ENCODE measurements at places on chromosomes 11 and 22.

GRCh38 chr11:28759311-28759710, 651.1 kb downstream of the METTL15 start:
- no peak for DNase-seq

- no peak for DNase-seq
Observed at GRCh38 chr22:30265823-30266444, 717 bp downstream of the OSM start.

DNA sequence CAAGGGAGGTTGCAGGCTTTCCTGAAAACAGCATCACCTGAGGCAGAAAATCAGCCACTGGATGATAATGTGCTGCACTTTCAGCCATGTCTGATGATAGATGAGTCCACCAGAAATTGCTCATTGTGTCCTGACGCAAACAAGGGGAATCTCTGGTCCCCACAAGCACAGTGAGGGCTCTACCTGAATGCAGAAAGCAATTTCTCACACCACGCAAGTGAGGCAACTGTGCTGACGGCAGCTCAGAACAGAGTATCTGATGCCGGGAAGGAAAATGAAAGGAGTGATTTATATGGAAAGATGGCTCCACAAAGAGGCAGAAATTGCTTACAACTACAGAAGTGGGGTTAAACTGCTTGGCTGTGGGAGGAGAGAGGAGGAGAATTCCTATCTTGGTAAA, 867.1 kb downstream of the OPCML start:
- DNase-seq: no peak

DNA sequence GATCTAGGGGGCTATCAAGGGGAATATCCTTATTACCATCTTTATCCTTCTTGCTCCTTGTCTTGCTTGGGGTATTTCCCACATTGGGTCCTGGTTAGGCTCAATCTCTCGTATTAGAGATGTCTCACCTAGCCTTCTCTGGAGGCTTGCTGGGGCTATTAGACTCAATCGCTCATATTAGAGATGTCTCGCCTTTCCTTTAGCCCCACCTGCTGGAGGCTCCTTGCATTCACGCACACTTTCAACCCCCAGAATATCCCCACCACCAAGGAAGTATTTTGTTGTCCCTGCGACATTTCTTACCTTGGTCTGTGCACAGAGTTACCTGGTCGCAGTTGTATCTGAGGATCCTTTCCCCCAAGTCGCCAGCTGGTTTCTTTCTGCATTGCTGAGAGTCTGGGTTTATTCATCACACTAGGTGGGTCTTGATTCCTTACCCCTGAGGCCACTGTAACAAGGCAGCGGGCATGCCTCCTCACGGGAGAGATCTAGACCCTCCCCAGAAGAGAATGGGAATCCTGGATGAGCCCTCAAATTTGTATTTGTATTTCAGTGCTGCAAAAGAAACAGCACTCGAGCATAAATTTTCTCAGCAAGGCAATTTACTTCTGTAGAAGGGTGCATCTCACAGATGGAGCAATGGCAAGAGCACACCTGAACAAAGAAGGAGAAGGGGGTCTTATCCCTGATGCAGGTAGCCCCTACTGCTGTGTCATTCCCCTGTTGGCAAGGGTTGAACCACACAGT, 15.9 kb upstream of the HYLS1 start:
- peak; percentile 31 for DNase-seq

DNA sequence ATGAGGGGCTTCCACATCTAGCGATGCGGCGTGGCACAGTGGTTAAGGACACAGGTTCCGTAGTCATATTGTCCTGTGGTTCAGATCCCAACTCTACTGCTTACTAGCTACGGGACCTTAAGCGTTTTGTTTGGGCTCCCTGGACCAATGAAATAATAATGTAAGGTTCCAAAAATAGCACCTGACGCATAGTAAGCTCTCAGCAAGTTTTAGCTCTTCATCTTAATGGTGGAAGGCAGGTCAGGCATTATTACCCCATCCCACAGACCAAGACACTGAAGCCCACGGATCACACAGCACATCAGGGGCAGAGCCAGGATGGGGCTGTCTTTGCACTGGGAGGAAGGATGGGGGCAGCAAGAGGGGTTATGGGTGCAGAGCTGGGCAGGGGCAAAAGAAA, 13.0 kb downstream of the DNAJB13 start:
- DNase-seq: no peak
